H9 (cell line): ENCODE measurements at places on chromosomes 4 and X. TPM values are rescaled to one million over a fixed set of nuclear protein-coding genes. Genes with fewer than 3 reads are reported as not detected.

Gene NXF2
- total RNA-seq = not detected in 2 replicates

Gene USP46
- total RNA-seq = 53.6 and 59.8 TPM in 2 replicates

Gene IBSP
- total RNA-seq = not detected in 2 replicates

Gene CSAG2
- total RNA-seq = not detected in 2 replicates

GRCh38 chr4:170868170-170868569 is 778.4 kb upstream of the AADAT start:
- no peaks in the 10 kb centered on the region for H3K36me3 ChIP-seq
- DNase-seq = no peak
- no peak overlapping the region for H3K4me3 ChIP-seq
- H3K27me3 ChIP-seq = no peaks in the 10 kb centered on the region
- H3K27ac ChIP-seq = no peak overlapping the region

- no peak overlapping the region for H3K4me3 ChIP-seq
- H3K4me1 ChIP-seq = no peaks in the 10 kb centered on the region
- H3K27me3 ChIP-seq = no peaks in the 10 kb centered on the region
- H3K36me3 ChIP-seq = peaks cover 4% of the 10 kb centered on the region; the same call in 1 of the 2 replicates
- no peak overlapping the region for H3K27ac ChIP-seq
These were observed 82.8 kb downstream of the ARSF start for GRCh38 chrX:3124031-3124430.

GRCh38 chr4:89270792-89271191 is 36.8 kb downstream of the GPRIN3 start:
- H3K4me1 ChIP-seq = no peaks in the 10 kb centered on the region
- no peak for DNase-seq
- H3K4me3 ChIP-seq = no peak overlapping the region
- H3K27me3 ChIP-seq = no peaks in the 10 kb centered on the region

- H3K4me1 ChIP-seq = 0 out of 2 replicates have a peak, but pooled peaks cover 3% of the 10 kb centered on the region
- no peaks in the 10 kb centered on the region for H3K27me3 ChIP-seq
- H3K36me3 ChIP-seq = peaks cover 57% of the 10 kb centered on the region
- no peak overlapping the region for H3K27ac ChIP-seq
These were observed 55.3 kb downstream of the GPR143 start for GRCh38 chrX:9710332-9710731.

DNA sequence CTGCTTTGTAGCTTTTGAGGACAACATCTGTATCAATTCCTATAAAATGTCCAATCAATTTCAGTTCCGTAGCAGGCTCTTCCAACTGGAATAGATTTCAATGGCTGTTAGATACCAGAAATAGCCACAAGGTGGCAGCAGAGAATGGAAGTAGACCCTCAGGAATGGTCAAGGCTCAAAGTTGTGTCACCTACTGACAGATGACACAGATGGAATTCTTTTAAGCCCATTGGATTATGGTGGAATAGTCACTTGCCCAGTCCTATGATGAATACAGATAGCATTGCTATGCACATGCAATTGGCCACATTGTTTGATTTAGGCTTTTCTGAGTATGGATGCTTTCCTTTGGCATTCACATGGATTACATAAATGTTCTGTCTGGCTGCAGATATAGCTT is 130.4 kb upstream of the RADX start:
- no peaks in the 10 kb centered on the region for H3K36me3 ChIP-seq
- peak; percentile 27 for DNase-seq
- no peaks in the 10 kb centered on the region for H3K4me1 ChIP-seq
- H3K4me3 ChIP-seq = no peak overlapping the region

GRCh38 chr4:5747738-5748375 is 36.9 kb downstream of the EVC start:
- no peaks in the 10 kb centered on the region for H3K27me3 ChIP-seq
- H3K36me3 ChIP-seq = peaks cover 42% of the 10 kb centered on the region
- H3K27ac ChIP-seq = no peak overlapping the region
- peaks cover 10% of the 10 kb centered on the region; the same call in 1 of the 2 replicates for H3K4me1 ChIP-seq

- peak within 1 kb of the TSS; percentile 94 for H3K4me3 ChIP-seq
- peaks cover 14% of the 10 kb centered on the region; the same call in 1 of the 2 replicates for H3K4me1 ChIP-seq
- H3K27me3 ChIP-seq = peaks cover 3% of the 10 kb centered on the region
- no peak within 1 kb of the TSS for H3K27ac ChIP-seq
- DNase-seq = peak; percentile 77
- H3K36me3 ChIP-seq = no peaks in the 10 kb centered on the region
These were observed at the start of gene PKD2 for GRCh38 chr4:88007304-88008121. Gene PKD2, plus strand, starts transcription at chr4:88007635. Its CDS starts 99 bp downstream, at chr4:88007734.

DNA sequence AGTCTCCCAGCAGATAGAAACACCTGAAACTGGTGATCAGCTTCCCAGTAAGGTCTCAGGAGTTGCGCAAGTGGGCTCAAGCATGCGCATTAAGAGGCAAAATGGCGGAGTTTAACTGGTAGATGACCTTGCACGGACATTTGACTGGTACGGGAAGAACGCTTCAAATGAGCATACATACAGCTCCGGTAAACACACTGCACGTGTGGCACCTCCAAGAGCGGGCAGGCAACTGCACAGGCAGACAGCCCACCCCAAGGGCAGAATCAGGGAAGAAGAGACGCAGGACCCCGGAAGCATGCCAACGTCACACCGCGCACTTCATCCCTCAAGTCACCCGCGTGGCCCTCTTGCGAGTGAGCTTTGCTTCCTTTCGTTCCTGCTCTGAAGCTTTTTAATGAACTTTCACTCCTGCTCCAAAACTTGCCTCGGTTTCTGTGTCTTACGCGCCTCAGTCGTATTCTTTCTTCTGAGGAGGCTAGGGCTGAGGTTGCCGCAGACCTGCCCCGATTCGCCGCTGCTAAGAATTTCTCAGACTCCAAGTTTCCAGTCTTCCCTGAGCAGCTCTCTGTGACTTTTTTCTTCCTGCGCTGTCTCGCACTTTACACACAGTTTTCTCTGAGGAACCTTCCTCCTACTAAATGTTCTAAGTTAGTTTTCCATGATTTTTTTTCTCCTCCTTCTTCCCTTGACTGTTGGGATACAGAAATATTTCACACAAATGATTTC is 180.7 kb upstream of the ZFP42 start:
- H3K27me3 ChIP-seq = no peaks in the 10 kb centered on the region
- H3K27ac ChIP-seq = no peak overlapping the region
- no peak for DNase-seq
- H3K4me3 ChIP-seq = no peak overlapping the region
- no peaks in the 10 kb centered on the region for H3K4me1 ChIP-seq

- H3K27me3 ChIP-seq = no peaks in the 10 kb centered on the region
- no peak overlapping the region for H3K27ac ChIP-seq
- no peak for DNase-seq
These were observed 96.2 kb upstream of the IL1RAPL2 start for GRCh38 chrX:104469771-104470170.

DNA sequence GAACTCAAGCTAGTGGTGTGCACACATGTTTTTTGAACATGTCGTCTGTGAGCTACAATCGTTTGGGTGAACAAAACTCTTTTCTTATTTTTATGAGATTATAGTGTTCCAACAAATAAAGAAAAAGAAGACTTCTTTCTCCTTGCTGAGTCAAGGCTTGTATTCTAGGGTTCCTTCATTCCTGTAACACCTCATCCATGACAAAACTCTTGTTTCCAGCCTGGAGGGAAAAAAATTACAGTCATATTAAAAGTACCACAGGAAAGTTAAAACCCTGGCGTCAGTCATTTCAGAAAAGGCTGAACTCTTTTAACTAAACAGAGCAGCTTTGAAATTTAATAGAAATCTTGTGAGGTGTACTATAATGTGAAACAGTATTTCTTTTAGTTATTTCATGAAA is 79.2 kb upstream of the BOD1L1 start:
- DNase-seq = no peak
- no peak overlapping the region for H3K4me3 ChIP-seq
- no peak overlapping the region for H3K27ac ChIP-seq
- no peaks in the 10 kb centered on the region; the same call in 2 of the 3 replicates for H3K36me3 ChIP-seq
- H3K4me1 ChIP-seq = no peaks in the 10 kb centered on the region

- H3K36me3 ChIP-seq = no peaks in the 10 kb centered on the region
- no peaks in the 10 kb centered on the region for H3K4me1 ChIP-seq
- no peak overlapping the region for H3K4me3 ChIP-seq
- no peak overlapping the region for H3K27ac ChIP-seq
- no peak for DNase-seq
These were observed 50.3 kb downstream of the STK32B start for GRCh38 chr4:5101571-5101970.

GRCh38 chrX:46913667-46914066 is 1.4 kb downstream of the JADE3 start:
- DNase-seq = no peak
- peak overlapping the region; percentile 87 for H3K4me3 ChIP-seq
- peaks cover 2% of the 10 kb centered on the region; the same call in 1 of the 2 replicates for H3K4me1 ChIP-seq
- H3K27ac ChIP-seq = no peak overlapping the region
- H3K27me3 ChIP-seq = no peaks in the 10 kb centered on the region

DNA sequence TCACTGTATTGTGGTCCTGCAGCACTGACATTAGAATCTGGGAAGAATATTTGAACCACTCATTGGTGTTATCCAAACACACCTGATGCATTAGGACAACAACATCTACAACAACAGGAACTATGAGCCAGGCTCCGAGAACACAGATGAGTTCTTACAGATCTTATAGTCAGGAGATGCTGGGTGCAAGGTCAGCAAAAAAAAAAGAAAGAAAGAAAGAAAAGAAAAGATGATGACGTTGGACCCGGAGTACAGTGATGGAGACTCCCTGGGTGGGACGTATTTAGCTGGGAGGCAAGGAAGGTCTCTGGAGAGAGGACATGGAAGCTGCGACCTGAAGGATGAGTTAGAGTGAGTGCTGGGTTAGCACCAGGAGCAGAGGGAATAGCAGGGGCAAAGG is 17.8 kb upstream of the MAN2B2 start:
- H3K27me3 ChIP-seq = peaks cover 5% of the 10 kb centered on the region; the same call in 1 of the 2 replicates
- no peaks in the 10 kb centered on the region for H3K36me3 ChIP-seq
- no peaks in the 10 kb centered on the region for H3K4me1 ChIP-seq
- no peak for DNase-seq
